Activated B cell treated with CpG ODN at 0.5 μM for 24 hours (primary cell): ENCODE measurements at places on chromosomes 5 and 9.

GRCh38 chr5:66180282-66181155 is 36.4 kb downstream of the SREK1 start:
- DNase-seq = no peak

GRCh38 chr9:7147121-7148090 is 389.6 kb downstream of the KDM4C start:
- no peak for DNase-seq

DNA sequence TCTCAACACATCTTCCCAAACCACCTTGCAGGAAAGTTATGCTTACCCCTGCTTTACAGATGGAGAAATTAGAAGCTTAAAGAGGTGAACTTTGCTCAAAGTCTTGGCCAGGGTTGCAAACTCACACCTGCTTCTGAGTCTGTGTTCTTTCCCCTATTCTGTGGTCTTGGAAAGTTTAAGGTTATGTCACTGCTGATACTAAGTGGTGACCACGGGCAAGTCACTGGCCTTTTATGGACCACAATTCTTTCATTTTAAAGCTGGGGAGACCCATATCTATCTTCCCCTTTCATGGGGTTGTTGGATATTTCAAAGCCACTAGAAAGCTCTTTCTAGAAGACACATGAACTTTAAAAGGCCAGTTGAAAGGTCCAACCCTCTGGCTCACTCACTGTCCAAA is 95.4 kb upstream of the KLF4 start:
- DNase-seq = no peak

- no peak for DNase-seq
These were observed 89.3 kb upstream of the ADAMTS16 start for GRCh38 chr5:5050801-5051200.

DNA sequence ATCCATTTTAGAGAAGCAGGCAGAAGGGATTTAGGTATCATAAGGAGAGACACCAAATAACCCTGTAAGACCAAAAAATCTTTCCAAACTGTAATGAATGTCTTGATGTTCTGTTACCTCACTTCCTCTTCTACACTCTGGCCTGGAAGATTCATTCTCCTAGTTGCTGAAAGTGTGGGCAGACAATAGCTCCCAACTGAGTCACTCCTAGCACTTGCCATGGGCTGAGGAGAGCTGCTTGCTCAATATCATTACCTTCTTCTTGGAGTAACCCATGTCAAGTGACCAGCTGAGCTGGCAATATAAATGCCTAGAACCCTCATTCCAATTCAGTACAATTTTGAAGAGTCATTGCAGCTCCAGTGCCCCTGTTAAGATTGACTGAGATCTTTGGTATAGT is 1985.5 kb upstream of the CDH6 start:
- DNase-seq = no peak

DNA sequence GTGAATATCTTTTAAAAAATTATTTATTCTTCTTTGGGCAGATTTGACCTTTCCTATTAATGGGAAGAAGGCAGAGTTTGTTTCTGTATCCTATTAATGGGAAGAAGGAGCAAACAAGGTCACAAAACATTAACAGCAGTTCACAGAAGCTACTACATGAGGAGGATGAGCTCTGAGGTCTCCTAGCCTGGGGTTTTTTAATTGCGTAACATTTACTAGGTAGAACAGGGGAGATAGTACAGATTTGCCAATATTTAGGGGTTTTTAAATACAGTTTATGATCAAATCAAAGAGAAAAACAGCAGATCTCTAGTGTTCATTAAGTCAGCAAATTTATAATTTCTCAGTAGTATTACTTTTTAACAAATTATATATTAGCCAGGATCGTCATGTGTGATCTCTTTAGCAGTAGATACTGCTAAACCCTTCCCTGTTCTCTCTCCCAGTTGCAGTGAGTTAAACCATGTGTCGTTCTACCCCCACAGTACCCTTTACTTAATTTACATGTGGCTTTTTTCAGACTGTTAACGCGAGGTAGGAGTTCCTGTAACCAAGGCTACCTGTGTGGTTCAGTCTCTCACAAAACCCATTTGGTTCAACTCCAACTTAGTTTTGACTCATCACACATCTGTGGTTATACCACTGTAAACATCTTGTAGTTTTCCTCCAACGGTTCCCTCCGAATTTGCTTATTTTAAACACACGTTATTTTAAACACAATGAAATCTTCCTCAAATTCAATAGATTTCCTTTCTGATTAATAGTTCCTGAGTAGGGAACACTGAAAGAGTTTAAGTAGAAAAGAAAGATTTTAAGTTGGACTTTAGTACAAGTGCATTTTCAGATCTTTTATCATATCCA is 13.3 kb downstream of the SLC25A46 start:
- DNase-seq = no peak

- DNase-seq = no peak
These were observed 141.5 kb upstream of the FBXL17 start for GRCh38 chr5:108523360-108523759.

- no peak for DNase-seq
These were observed 90.8 kb downstream of the LHX2 start for GRCh38 chr9:124102363-124102762.

- DNase-seq = no peak
These were observed 94.9 kb downstream of the SREK1 start for GRCh38 chr5:66239034-66239433.

- DNase-seq = no peak
These were observed 35.9 kb downstream of the SVEP1 start for GRCh38 chr9:110543631-110544051.

- DNase-seq = no peak
These were observed 101.7 kb upstream of the PITX1 start for GRCh38 chr5:135135530-135136226.

- no peak for DNase-seq
These were observed 717.8 kb downstream of the CDH18 start for GRCh38 chr5:19270153-19270552.

GRCh38 chr5:178522361-178522760 is 67.8 kb downstream of the COL23A1 start:
- no peak for DNase-seq

- no peak for DNase-seq
These were observed 665.5 kb upstream of the ZNF608 start for GRCh38 chr5:125411744-125412560.

DNA sequence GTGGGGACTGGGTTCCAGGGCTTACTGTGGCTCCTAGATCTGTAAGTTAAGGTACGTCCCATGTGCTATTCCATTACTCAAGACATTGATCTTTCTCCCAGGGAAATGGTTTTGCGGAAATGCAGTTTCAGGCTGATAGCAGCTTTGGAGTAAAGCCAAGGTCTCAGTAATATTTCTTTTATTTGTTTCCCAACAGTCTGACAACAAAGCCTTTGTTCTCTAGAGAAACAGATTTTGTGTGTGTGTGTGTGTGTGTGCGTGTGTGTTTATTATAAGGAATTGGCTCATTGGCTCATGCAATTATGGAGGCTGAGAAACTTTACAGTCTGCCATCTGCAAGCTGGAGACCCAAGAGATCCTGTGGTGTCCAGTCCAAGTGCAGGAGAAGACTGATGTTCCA is 12.1 kb upstream of the POC5 start:
- DNase-seq = no peak

DNA sequence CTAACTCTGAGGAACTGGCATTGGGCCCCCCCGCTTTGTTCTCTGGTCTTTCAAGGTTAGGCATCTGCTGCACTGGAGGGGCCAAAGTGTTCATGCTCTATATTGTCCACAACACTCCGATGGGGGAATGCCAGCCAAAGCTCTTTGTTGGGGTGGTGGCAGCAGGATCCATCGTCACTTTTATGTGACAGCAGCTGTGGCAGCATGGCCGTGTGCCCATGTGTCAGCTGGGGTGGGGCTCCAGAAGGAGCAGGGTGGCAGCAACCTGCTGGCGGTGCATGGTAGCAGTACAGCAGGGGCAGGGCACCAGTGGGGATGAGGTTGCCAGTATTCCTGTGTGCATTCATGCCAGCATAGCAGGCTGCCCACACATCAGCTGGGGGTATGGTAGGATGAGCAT is 28.2 kb downstream of the ITGA2 start:
- DNase-seq = no peak

DNA sequence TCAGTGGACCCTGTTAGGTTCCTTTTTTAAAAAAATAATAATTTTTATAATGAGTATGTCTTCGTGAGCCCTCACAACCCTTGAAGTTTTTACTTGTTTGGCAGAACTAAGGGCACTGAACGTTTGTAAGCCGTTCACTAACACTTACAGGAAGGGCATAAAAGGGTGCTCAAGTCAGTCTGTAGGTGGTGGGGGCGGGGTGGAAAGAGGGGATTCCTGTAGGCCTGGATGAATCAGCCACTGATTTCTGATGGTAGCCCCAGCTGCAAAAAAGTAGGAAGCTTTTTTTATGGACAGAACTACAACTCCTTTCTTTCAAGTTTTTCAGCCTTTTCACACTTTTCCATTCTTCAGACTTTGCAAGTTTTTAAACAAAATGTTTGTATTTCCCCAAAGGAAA is 35.8 kb downstream of the PIK3R1 start:
- no peak for DNase-seq

DNA sequence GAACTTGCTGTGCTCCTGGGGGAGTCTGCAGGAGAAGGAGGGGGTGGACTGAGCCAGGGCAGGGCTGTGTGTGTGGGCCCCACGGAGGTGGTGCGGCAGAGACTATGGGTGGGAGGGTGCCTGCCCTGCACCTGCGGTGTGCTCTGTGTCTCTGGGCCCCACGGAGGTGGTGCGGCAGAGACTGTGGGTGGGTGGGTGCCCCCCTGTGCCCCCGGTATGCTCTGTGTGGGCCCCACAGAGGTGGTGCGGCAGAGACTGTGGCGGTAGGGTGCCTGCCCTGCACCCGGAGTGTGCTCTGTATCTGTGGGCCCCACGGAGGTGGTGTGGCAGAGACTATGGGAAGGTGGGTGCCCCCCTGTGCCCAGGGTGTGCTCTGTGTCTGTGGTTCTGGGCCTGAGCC is 103.7 kb downstream of the EHMT1 start:
- no peak for DNase-seq

GRCh38 chr9:93091056-93091452 is 5.0 kb upstream of the CARD19 start:
- DNase-seq = no peak

DNA sequence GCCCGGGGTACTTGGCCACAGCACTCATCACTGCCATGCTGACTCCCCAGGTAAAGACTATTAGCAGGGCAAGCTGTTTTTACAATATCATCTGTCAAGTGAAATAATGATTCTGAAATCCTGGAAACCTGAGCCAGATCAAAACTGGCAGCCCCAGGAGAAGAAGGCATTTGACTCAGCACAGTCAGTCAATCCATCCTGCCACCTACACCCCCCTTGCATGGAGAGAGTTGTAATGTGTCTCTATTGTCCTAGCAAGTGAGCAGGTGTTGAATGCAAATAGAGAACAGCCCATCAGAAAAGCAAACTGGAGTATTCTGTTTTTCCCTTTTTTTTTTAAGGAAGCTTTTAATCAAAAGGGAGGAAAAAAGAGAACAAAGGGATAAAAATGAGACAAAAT is 291.2 kb downstream of the BRINP1 start:
- DNase-seq = no peak

DNA sequence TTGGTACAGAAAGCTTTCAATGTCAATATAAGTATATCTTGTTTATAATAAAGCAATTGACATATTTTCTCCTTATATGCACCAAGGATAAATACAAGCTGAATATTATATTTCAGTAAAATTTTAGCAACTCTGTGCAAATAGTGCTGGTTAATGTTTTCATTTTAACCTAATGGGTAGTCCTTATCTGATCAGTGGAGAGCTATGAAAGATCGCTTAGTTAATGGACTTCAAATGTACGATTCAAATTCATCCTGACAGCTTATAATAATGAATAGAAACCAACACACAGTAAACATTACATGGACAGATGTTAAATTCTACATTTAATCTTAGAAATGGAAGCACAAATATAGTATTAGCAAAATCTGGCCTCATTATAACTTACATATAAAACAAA is 1495.2 kb upstream of the C9orf72 start:
- no peak for DNase-seq
